Forelimb muscle (tissue), 1 donor: ENCODE measurements at places on chromosomes 13 and 19. TPM values are rescaled to one million over a fixed set of nuclear protein-coding genes. Genes with fewer than 3 reads are reported as not detected.

DNA sequence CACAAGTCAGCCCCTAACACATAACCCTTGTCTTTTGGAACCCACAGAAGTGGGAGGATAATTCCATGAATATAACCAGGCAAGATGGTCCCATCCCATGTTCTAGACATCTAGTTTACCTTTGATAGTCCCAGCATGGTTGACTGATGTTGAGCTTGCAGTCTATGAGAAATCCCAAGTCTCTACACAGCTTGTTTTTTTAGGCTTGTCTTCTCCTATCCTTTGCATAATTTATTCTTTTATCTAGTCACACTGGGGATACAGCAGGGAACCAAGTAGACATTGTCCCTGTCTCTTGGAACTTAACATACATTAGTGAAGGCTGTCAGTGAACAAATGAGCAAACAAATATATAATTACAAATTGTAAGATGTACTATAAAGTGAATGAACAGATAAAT lies 19.6 kb upstream of the FRY start:
- no peak for DNase-seq

Gene KLK3
- polyA plus RNA-seq, result not detected

- no peak for DNase-seq
These were observed 37.3 kb downstream of the KDM4B start for GRCh38 chr19:5006201-5006600.

Gene ACP7
- 0.15 TPM for polyA plus RNA-seq

DNA sequence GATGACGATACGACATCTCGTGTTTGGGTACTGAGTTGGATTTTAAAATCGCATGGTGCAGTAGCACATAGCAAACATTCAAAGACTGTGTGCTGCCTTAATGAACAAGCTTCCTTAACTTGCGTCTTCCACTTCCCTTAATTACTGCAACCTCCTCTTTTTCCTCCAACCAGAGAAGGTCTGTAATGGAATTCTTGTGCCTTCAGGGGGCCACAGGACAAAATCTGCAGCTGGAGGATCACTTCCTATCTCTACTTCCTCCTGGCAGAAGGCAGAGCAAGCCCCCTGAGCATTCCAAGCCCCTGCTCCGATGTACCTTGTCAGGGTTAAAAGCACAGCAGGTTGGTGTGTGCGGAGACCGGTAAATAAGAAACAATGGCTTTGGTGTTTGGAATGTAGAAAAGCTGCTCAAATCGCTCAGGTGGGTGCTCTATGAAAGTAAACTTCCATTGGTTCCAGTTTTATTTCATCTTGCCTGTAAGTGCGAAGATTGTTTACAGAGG lies 151.3 kb upstream of the UQCRFS1 start:
- no peak for DNase-seq

Gene SULT2B1
- 0.10 TPM for polyA plus RNA-seq

GRCh38 chr19:39557811-39558623 lies 18.1 kb upstream of the EID2 start:
- no peak for DNase-seq

DNA sequence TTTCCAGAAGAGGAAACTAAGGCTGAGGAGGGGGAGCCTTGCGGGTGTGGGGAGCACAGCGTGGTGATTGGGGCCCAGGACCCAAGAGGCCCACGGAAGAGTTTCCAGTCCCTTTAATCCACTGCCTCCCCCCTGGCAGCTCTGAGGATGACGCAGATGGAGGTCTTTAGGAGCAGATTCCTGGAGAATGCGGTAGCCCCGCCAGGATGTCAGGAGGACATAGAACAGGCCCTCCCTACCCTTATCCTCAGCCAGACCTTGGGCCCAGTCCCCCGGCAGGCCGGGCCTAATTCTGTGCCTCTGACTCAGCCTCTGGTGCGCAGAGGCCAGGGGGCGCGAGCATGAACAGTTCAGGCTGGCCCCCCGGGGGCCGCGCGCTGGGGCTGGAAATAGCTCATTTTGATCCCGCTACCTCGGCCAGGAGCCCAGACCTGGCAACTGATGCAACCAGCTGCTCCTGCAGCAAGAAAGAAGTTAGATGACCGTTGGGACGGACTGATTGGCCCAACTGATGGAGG lies 461 bp upstream of the HSPB6 start:
- DNase-seq, result peak; percentile 91

DNA sequence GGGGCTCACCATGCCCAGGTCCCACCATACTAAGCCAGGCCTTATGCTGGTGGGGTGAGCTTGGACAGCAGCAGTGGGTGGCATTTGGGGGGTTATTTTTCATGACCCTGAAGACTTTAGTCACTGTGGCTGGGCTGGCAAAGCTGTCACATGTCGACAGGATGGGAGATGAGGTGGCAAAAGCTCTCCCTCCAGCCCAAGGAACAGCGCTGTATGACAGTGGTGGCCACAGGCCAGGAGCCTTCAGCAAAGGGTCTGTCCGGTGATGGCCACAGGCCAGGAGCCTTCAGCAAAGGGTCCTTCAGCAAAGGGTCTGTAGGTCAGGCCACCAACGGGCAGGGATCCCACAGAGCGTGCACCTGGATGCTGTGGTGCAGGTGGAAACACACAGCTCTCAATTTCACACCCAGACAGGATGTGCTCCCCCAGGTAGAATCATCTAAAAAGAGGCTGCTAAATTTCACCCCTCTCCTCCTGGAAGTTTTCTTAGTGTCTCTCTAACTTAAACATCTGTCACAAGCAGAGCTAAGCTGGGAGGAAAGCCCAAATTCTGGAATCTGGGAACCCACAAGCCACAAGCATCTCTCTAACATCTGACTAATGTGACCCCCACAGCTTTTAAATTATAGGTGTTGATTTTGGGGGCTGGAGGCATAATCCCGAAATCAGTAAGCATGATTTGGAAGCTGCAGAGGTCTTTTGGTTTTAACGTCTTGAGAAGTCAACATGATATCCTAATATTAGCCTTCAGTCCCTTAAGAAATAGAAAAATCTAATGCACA lies 23.0 kb downstream of the COL4A1 start:
- no peak for DNase-seq
